ENCODE measurements at places on chromosomes 3 and 15.

GRCh38 chr15:70531576-70531975 lies 231.8 kb downstream of the UACA start:
- DNase-seq: no peak

GRCh38 chr3:99118381-99118780 lies 216.9 kb upstream of the DCBLD2 start:
- no peak for DNase-seq

GRCh38 chr3:185713015-185713414 lies 111.8 kb downstream of the IGF2BP2 start:
- DNase-seq: no peak

- DNase-seq: no peak
These were observed 51.7 kb downstream of the FAM174B start for GRCh38 chr15:92603743-92604470.

- DNase-seq: no peak
These were observed 204.8 kb downstream of the MECOM start for GRCh38 chr3:169458752-169459151.

GRCh38 chr3:127006781-127007436 lies 24.0 kb downstream of the PLXNA1 start:
- DNase-seq: no peak

DNA sequence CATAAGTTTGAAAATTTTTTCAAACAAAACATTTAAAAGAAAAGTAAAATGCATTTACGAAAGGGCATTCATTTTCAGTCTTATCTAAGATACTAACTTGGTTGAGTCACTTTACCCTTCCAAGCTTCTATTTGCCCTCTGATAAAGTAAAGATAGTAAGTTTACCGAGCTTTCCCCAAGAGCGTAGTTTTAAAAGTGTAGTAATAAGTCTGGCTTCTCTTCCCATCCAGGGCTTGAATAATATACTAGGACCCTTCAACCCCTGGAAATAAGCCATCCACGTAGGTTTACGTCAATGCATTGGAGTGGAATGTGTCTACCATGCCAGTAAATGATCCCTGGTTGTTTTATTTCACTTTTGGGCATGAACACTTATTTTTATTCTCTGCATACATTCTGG lies 608.3 kb downstream of the NTRK3 start:
- no peak for DNase-seq
